ENCODE measurements at places on chromosomes 2 and 18.

- no peak for DNase-seq
Measured at GRCh38 chr2:165408186-165408585, 61.3 kb upstream of the CSRNP3 start.

DNA sequence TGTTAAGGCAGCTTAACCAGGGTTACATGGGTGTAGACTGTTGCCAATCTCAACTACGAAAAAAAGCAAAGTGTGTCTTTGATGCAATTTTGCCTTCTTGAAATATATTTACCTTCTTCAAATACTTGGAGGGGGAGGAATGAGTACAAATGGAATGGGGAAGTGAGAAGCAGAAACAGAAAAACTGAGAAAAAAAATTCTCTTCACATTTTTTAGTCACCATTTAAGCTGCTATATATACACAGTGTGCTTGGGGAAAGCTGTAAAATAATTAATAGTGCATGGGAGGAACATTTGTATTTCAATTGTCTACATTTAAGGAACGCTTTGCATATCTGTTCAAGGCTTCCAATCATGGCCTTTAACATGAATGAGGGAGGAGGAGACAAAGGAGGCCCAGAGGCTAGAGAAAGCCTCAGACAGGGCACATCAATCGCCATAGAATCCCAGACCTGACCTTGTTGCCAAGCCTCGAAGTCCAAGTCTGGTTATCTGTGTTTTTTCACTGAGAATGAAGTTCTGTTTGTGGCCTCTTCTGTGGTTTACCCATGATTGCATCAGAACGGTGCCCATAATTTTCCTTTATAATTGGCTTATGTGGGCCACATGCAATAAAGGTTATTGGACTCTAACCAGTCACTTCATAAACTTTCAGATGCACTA, 158.6 kb downstream of the PIK3C3 start:
- no peak for DNase-seq

DNA sequence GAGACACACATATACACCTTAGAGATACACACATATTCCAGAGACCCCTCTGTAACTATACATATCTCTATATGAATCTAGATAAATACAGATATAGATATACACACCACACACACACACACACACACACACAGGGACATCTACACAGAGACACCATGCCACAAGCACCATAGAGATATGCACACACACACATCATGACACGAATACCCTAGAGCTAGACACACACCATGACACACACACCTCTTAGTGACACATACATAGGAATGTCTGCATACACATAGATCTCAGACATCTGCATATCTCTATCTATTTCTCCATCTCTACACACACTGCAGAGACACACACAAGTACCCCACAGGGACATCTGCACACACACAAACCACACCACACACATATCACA, 270.0 kb downstream of the CYRIA start:
- DNase-seq = peak; percentile 92

DNA sequence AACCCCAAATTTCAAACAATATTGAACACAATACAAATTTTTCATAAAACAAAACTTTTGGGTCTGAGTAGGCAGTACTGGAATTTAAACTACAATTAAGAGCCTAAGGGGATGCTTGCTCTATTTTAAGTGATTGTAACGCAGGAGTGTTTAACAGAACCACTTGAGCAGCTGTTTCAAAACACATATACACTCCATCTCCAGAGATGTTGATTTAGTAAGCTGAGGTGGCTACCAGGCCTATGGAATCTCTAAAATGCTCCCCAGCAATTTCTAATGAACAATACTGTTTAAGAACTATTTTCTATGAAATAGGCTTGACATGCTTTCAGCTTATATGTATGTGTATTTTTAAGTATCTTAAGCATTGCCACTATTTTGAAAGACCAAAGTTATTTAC, 58.5 kb downstream of the SP3 start:
- no peak for DNase-seq

DNA sequence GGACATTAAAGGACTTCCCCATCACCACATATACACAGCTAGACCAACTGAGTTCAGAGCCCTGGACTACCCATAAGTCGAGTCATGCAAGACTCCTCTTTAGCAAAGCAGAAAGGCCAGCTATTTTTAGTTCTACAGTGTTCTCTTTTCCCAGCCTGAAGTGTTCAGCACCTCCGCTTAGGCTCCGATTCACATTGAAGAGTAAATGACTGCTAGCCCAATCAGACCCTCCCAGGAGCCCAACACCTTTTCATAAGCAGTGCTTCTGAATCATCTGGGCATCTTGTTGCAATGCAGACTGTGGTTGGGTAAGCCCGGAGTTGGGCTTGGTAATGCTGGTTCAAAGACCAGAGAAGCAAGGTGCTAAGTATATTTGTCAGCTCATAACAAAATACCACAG, 138.6 kb upstream of the MSH6 start:
- no peak for DNase-seq

GRCh38 chr2:9807555-9808305, 35.5 kb upstream of the TAF1B start:
- DNase-seq = no peak

- DNase-seq = no peak
Measured at GRCh38 chr2:107728586-107728985, 98.1 kb upstream of the RGPD4 start.

- DNase-seq = no peak
Measured at GRCh38 chr18:42611134-42611533, 504.4 kb downstream of the RIT2 start.

- no peak for DNase-seq
Measured at GRCh38 chr2:159226059-159226461, 60.4 kb downstream of the WDSUB1 start.

DNA sequence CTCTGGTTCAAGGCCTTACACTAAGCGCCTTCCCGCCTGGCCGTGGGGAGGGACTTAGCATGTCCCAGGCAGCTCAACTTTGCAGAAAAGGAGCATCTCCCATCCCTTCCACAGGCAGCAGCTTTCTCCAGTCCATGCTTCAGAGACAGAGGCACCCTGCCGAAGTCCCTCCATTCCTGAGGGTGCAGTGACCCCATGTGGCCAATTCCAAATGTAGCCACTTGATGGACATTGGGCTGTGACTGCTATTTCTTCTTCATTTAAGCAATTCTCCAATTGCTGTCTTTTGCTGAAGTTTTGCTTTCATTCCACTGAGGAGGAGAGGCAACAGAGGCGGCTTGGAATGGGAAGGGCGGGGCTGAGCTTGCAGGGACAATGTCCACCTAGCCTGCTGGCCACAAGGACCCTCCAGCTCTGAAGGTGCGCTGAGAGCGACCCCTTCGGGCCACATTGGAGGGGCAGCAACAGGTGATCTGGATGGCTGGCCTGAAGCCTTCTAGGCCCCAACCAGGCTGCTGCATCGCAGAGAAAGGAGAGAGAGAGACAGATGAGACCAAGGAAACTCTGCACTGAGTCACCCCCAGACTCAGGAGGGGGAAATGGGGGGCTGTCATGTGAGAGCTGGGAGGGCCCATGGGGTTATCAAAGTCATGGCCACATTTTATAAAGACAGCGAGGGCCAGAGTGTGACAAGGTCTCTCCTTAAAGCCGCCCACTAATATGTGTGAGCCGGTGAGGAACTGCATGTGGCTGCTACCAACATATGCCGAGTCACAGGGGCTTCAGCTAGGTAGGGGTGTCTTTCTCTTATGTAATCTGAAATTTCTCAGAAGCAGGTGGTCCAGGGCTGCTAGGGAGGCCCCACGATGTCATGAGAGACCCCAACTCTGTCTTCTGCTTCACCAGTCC, 61.3 kb downstream of the LONRF2 start:
- DNase-seq = peak; percentile 61

Data from BE2C (cell line).